NCI-H446 treated with DMSO at 0.1 percent for 48 hours (cell line): ENCODE measurements at places on chromosomes 11 and 22.

DNA sequence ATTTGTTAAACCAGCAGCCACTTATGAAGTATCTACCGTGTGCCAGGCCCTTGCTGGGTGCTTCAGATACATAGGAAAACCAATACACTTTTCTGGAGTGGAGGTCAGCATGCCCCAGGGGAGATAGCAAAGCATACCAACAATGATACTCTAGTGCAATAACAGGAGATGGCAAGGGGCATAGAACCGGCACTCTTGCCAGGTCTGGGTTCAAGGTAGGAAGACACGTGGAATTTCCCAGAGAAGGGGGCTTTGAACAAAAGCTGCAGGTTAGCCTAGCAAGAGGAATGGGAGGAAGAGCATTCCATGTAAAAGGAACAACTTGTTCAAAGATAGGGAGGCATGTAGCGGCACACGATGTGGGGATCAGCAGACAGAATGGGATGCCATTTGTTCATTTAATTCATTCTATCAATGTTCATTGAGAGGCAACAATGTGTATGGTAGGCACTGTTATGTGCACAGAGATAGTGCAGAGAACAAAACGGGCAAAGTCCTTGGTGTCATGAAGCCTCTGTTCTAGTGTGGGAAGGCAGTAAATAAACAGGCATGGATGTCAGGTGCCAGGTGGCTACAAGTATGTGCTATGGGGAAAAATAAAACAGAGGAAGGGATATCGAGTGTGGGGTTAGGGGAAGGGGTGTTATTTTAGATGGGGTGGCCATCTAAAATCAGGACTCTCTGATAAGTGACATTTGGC, 162.6 kb upstream of the E2F8 start:
- no peak for DNase-seq

DNA sequence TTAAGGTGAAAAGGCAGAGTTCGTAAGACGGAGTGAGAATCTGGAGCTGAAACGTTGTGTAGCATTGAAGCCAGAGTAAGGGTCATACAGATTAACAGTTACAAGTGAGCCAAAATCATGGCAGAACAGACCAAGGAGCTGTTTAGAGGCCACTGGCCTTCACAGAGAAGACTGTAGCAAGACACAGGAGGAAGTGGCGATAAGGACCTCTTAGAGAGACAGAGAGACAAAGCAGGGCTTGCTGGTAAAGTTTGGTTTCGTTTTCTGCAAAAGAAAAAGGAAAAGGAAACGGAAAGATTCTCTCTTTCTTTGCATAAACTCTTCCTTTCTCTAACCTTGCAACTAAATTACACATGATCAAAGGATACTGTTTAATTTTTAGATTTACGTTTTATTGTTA, 83.0 kb downstream of the AASDHPPT start:
- DNase-seq = no peak

DNA sequence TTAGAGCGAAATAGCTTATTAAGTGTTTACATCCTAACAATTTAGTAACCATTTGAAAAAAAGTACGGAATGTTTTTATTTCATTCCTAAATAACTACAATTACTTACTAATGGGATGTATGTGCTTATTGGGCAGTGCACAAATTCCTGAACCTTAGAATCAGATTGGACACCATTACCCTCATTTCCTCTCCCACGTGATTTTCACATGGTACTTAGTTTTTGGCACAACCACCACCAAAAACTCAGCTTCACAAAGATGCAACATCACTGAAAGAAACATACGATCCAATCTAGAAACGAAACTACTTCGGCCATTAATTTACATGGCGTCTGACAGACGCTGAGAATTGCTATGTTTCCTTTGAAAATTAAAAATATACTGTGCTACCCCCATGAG, 81.5 kb downstream of the FBXO7 start:
- DNase-seq = no peak

DNA sequence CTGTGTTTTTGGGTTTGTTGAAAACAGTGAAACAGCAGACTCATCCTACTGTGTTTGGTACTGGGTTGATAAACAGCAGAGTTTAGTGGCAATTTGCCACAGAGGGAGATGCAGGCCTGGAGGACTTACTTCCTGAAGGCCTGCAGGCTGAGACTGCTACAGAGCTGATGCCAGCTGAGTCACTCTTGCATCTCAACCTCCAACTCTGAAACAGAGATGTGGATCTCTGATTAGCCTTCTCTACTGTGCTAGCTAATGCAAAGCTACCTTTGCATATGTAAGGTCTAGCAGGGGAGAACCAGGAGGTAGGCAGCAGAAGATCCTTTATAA, 14.3 kb downstream of the ATP5MG start:
- no peak for DNase-seq

DNA sequence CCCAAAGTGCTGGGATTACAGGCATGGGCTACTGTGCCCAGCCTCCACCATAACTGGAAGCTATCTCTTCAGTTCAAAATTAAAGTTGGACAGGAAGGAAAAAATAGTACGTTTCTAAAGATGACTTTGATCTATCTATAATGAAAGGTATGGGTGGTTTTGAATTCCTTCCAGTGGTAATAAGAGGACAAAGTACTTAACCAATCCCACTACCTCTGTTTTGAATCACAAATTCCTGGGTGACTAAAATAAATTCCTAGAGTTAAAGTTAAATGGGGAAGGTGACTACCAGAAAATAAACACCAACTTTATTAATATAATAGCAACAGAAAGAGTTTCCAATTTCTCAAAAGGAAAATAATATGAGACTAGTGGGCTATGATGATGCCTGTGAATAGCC, 9.1 kb downstream of the PHF5A start:
- DNase-seq = no peak

DNA sequence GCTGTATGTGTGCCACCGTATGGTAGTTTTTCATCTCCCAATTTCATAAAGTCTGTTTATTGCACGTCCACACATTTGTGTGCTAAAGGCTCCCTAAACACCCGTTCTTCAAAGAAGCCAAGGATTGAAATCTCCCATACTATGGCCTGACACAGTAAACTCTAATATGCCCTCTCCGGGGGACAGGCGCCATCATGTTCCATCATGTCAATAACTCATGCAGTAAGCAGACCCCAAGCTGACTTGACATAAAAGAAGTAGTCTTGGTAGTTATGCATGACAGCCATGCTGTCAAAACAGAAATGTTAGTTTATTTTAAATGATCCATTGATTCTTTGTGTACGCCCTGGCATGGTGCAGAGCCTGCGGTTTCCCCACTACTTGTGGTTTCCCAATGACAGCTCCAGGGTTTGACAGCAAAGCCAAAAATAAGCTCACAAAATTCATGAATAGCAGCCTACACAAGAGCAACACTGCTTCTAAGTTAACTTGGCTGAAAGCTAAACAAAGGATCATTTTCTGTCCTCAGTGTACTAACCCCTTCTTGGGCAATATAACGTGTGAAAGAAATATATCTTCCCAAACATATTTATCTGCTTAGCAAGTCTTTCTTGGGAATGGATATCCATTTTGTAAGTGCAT, 56.5 kb upstream of the CABP7 start:
- DNase-seq = no peak

GRCh38 chr11:121321614-121322243, 29.2 kb downstream of the SC5D start:
- DNase-seq = peak; percentile 43

GRCh38 chr11:2210366-2211112, 38.9 kb upstream of the TH start:
- no peak for DNase-seq

GRCh38 chr22:19207401-19207808, 28.9 kb upstream of the SLC25A1 start:
- DNase-seq = no peak

GRCh38 chr11:110766316-110766715, 54.1 kb upstream of the ARHGAP20 start:
- DNase-seq = no peak

GRCh38 chr11:71207563-71207962, 44.8 kb downstream of the SHANK2 start:
- DNase-seq = no peak

DNA sequence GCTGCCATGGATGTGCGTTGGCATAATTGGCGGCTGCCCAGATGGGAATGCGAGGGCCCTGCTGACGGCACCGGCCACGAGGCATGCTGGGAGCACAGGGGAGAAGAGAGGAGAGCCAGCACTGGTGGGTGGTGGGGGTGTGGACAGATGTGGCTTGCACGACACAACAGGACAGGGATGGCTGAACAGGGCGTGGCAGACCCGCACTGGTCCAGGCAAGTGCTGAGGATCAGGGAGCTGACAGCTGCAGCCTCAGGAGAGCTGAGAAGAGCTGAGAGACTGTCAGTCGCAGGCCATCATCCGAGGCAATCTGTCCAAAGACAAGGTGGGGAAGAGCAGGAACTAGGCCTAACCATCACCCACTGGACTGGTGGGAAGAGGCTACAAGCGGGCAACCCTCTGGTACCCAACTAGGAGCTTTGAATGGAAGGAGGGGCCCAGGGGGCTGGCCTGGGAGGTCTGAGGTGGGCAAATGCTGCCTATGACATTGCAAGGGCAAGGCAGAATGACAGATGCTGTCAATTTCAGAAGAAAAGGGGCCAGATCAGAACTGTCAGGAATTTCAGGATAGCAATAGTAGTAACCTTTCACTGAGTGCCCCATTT, 2.4 kb downstream of the GNB1L start:
- no peak for DNase-seq

GRCh38 chr11:68257477-68258362, 14.1 kb downstream of the C11orf24 start:
- DNase-seq = peak; percentile 73

GRCh38 chr11:14079011-14079410, 116.5 kb downstream of the SPON1 start:
- DNase-seq = no peak

DNA sequence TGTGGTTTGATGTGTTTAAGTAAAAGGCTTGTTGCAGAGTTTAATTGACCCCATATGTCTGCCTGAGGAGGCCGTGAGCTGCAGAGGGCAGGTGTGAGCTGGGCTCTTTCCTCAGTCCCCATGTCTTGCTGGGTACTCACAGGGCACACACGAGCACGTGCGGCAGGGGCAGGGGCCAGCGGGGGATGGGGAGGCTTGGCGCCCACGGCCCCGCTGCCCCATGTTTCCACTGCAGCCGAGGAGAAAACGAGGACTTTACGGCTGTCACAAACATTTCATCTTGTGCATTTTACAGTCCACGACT, 24.7 kb upstream of the CCDC188 start:
- no peak for DNase-seq

DNA sequence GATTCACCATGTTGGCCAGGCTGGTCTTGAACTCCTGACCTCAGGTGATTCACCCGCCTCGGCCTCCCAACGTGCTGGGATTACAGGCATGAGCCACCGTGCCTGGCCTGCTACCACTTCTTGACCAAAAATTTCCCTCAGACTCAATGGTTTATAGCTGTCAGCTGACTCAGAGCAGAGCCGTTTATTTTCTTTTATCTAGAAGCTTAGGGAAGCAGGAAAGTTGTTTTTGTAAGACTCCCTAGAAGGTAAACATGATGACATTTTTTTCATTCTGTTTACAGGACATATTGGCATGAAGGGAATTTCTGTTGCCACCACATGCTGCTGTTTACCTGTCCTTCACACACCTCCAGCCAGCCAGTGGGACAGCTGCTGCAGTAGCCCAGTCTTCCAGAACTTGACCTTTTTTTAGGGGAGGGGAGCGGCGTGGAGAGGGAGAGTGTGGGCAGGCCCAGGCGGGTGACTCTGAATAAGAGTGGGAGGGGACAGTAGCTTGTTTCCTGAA, 56.1 kb upstream of the PTPRJ start:
- no peak for DNase-seq

- DNase-seq = no peak
Observed at GRCh38 chr22:38317995-38318715, 922 bp upstream of the CSNK1E start.

GRCh38 chr11:16935518-16936302, 78.5 kb downstream of the PLEKHA7 start:
- DNase-seq = no peak

DNA sequence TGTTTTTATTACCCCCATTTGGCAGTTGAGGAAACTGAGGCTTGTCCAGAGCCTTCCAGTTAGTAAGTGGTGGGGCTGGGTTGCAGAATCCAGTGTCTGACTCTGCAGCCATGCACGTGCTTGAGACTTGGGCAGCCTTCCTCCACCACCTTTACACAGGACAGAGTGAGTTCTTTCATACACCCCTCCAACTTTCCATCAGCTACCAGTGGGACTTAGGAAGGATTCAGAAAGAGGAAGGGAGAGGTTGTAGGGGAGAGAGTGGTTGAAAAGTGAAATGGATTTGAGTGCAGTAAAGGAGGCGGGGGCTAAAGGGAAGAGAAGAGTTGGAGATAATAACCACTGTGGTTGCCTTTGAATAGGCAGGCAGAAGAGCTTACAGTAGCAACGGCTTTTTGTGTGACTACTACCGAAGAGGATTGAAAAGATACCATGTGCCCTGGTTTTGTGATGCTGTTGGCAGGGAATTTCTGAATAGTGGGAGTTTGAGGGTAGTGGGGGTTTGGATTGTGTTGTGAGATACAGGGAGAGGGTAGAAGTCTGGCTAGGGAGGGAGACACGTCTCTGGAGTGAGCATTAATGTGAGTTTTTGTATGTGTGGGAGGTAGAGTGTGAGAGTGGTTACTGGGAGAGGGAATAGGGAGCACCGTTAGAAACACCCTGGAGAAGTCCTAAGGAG, 1.7 kb downstream of the UVRAG start:
- DNase-seq = no peak

- no peak for DNase-seq
Observed at GRCh38 chr11:46270684-46271083, 6.8 kb upstream of the CREB3L1 start.

GRCh38 chr11:69310351-69310750, 16.4 kb downstream of the MYEOV start:
- no peak for DNase-seq

DNA sequence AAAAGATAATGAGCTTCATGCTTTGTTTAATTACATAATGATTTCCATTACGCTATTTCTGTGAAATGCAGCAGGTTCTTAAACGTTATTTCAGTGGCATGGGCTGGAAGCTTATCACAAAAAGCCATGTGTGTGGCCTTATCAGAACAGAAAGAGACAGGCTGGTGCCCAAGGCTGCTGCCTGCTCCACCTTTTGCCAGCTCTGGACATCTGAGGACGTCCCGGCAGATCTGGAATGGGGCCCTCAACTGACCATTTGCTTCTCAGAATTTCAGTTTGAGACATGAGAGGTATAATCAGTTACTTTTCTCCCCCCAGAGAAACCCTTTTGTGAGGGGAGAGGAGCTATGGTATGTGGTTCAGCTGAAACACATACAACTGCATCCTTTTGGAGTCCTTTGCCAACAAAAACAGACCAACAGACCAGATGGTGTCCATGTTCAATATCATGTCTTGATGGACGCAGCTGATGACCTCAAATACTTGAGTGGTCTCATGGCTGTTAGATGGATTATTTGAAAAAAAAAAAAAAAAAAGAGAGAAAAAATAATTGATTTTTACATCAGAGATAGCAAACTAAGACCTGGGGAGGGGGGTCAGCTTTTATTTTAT, 8.6 kb downstream of the CDPF1 start:
- no peak for DNase-seq

DNA sequence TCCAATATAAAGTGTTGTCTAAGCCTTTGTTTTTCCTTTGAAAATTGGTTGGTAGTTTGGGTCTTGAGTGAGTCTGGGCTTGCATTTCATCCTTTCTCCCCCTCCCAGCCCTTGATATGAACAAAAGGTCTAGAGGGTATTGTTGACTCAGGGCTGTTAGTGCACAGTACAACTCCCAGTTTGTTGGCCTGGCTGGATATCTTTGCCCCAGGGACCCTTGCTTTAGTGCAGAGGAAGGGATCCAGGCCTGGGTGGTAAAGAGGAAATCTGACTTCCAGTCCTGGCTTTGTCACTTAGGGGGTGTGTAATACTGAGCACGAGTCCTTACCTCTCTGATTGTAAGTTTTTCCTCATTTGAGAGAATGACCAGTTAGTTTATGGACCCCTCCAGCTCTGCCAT, 330.4 kb downstream of the TMEM135 start:
- no peak for DNase-seq

- no peak for DNase-seq
Observed at GRCh38 chr11:61917334-61918109, at the start of gene RAB3IL1. Gene RAB3IL1, minus strand, starts transcription at chr11:61917566. Its CDS starts 199 bp downstream, at chr11:61917367.
